ENCODE measurements at places on chromosomes 5 and 9.

GRCh38 chr9:33178972-33179697, 12.0 kb upstream of the B4GALT1 start:
- no peak for DNase-seq
- peaks cover 6% of the 10 kb centered on the region for H3K4me1 ChIP-seq
- no peak overlapping the region for H3K4me3 ChIP-seq
- no peak overlapping the region for H3K27ac ChIP-seq
- no peaks in the 10 kb centered on the region for H3K27me3 ChIP-seq

- H3K4me1 ChIP-seq, result peaks cover 5% of the 10 kb centered on the region
- no peaks in the 10 kb centered on the region for H3K27me3 ChIP-seq
Observed at GRCh38 chr9:272251-273213, 57.9 kb downstream of the DOCK8 start.

GRCh38 chr9:69486498-69486897, 161.5 kb downstream of the ENTREP1 start:
- no peaks in the 10 kb centered on the region for H3K27me3 ChIP-seq
- H3K4me3 ChIP-seq, result no peak overlapping the region
- no peak overlapping the region for H3K27ac ChIP-seq

DNA sequence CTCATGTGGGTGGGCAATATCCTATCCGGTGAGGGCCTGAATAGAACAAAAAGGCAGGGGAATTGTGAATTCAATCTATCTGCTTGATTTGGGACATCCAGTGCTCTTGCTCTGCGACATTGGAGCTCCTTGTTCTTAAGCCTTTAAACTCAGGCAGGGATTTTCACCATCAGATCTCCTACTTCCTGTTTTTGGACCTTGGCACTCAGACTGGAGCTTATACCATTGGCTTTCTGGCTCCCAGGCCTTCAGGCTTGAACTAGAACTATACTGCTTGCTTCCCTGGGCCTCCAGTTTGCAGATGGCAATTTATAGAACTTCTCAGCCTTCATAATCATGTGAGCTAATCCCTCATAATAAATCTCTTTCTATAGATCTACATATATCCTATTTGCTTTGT, 134.3 kb upstream of the CLINT1 start:
- no peak for DNase-seq
- no peaks in the 10 kb centered on the region for H3K27me3 ChIP-seq
- no peak overlapping the region for H3K4me3 ChIP-seq
- H3K27ac ChIP-seq, result no peak overlapping the region

- H3K4me1 ChIP-seq, result peaks cover 45% of the 10 kb centered on the region
- no peak overlapping the region for H3K4me3 ChIP-seq
- DNase-seq, result no peak
- no peaks in the 10 kb centered on the region for H3K36me3 ChIP-seq
- H3K27me3 ChIP-seq, result no peaks in the 10 kb centered on the region
- peak overlapping the region; percentile 29 for H3K27ac ChIP-seq
Observed at GRCh38 chr9:35522187-35522586, 32.3 kb downstream of the RUSC2 start.
